ENCODE measurements at places on chromosomes 6 and 20. TPM values are rescaled to one million over a fixed set of nuclear protein-coding genes. Genes with fewer than 3 reads are reported as not detected.

- no peaks in the 10 kb centered on the region for H3K27me3 ChIP-seq
- DNase-seq, result no peak
- no peaks in the 10 kb centered on the region for H3K36me3 ChIP-seq
These were observed 449.4 kb upstream of the CDH4 start for GRCh38 chr20:60802676-60803075.

GRCh38 chr6:16929809-16930208, 168.5 kb upstream of the ATXN1 start:
- peaks cover 9% of the 10 kb centered on the region for H3K4me1 ChIP-seq
- H3K36me3 ChIP-seq, result no peaks in the 10 kb centered on the region
- DNase-seq, result no peak
- no peak overlapping the region for H3K4me3 ChIP-seq
- no peaks in the 10 kb centered on the region for H3K27me3 ChIP-seq
- no peak overlapping the region for H3K27ac ChIP-seq

SLC35D3 gene
- not detected for total RNA-seq

GRCh38 chr20:34536798-34537394, 20.7 kb downstream of the DYNLRB1 start:
- no peak overlapping the region for H3K27ac ChIP-seq
- no peak for DNase-seq
- no peaks in the 10 kb centered on the region for H3K27me3 ChIP-seq
- H3K4me1 ChIP-seq, result no peaks in the 10 kb centered on the region

- peaks cover 3% of the 10 kb centered on the region for H3K27me3 ChIP-seq
- DNase-seq, result no peak
- H3K36me3 ChIP-seq, result no peaks in the 10 kb centered on the region
- peaks cover 13% of the 10 kb centered on the region for H3K4me1 ChIP-seq
- H3K4me3 ChIP-seq, result peak overlapping the region; percentile 21
- H3K27ac ChIP-seq, result no peak overlapping the region
These were observed 148.3 kb downstream of the GPX5 start for GRCh38 chr6:28673787-28674671.

GRCh38 chr20:35503281-35503680, 26.2 kb downstream of the C20orf173 start:
- DNase-seq, result peak; percentile 71
- no peak overlapping the region for H3K27ac ChIP-seq
- H3K36me3 ChIP-seq, result peaks cover 71% of the 10 kb centered on the region

DNA sequence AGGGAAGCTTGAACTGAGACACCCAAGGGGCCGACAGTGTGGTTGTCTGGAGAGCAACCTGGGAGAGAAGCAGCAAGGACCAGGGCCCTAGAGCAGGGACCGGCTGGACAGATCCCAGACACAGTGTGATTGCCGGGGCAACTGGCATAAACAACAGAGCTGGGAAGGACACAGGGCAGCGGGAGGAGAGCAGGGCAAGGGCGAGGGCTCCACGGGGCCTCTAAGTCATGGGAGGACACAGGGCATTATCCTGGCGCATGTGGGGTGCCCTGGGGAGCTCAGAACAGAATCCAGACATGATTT, 31.1 kb upstream of the CCR6 start:
- DNase-seq, result no peak
- H3K27ac ChIP-seq, result no peak overlapping the region
- H3K4me1 ChIP-seq, result no peaks in the 10 kb centered on the region
- H3K27me3 ChIP-seq, result no peaks in the 10 kb centered on the region
- no peak overlapping the region for H3K4me3 ChIP-seq
- H3K36me3 ChIP-seq, result no peaks in the 10 kb centered on the region

GRCh38 chr20:20603339-20603990, 109.0 kb downstream of the RALGAPA2 start:
- H3K27me3 ChIP-seq, result no peaks in the 10 kb centered on the region
- peaks cover 14% of the 10 kb centered on the region for H3K36me3 ChIP-seq
- no peak overlapping the region for H3K27ac ChIP-seq
- no peak overlapping the region for H3K4me3 ChIP-seq

GRCh38 chr6:116047173-116047933, 13.3 kb downstream of the FRK start:
- H3K4me3 ChIP-seq, result no peak overlapping the region
- H3K4me1 ChIP-seq, result no peaks in the 10 kb centered on the region
- no peaks in the 10 kb centered on the region for H3K36me3 ChIP-seq
- H3K27me3 ChIP-seq, result no peaks in the 10 kb centered on the region
- H3K27ac ChIP-seq, result no peak overlapping the region

DPPA5 gene
- total RNA-seq, result not detected

MATN4 gene
- total RNA-seq, result not detected

DNA sequence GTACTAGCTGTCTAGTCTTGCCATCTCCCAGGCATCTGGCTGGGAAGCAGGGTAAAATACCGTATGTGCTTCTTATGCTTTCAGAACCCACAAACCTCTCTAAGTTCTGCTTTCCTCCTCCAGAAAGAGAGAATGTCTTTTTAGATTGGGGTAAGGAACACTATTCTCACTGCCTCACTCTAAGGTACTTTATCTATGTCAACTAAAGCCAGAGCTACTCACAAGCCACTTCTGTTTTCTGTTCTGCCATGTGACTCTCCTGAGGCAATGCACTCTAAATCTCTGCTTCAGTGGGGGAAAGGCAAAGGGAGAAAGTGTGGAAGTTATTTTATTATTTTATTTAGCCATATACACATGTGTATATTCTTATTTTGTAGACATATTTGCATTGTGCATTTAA, 15.6 kb downstream of the MEP1A start:
- H3K27me3 ChIP-seq, result no peaks in the 10 kb centered on the region
- no peak for DNase-seq
- H3K4me1 ChIP-seq, result no peaks in the 10 kb centered on the region
- H3K36me3 ChIP-seq, result no peaks in the 10 kb centered on the region

SCGN gene
- total RNA-seq, result not detected

- peaks cover 21% of the 10 kb centered on the region for H3K4me1 ChIP-seq
- H3K4me3 ChIP-seq, result no peak overlapping the region
- H3K36me3 ChIP-seq, result no peaks in the 10 kb centered on the region
- DNase-seq, result no peak
These were observed 17.7 kb downstream of the GFOD1 start for GRCh38 chr6:13469693-13470092.

RAD21L1 gene
- not detected for total RNA-seq

DNA sequence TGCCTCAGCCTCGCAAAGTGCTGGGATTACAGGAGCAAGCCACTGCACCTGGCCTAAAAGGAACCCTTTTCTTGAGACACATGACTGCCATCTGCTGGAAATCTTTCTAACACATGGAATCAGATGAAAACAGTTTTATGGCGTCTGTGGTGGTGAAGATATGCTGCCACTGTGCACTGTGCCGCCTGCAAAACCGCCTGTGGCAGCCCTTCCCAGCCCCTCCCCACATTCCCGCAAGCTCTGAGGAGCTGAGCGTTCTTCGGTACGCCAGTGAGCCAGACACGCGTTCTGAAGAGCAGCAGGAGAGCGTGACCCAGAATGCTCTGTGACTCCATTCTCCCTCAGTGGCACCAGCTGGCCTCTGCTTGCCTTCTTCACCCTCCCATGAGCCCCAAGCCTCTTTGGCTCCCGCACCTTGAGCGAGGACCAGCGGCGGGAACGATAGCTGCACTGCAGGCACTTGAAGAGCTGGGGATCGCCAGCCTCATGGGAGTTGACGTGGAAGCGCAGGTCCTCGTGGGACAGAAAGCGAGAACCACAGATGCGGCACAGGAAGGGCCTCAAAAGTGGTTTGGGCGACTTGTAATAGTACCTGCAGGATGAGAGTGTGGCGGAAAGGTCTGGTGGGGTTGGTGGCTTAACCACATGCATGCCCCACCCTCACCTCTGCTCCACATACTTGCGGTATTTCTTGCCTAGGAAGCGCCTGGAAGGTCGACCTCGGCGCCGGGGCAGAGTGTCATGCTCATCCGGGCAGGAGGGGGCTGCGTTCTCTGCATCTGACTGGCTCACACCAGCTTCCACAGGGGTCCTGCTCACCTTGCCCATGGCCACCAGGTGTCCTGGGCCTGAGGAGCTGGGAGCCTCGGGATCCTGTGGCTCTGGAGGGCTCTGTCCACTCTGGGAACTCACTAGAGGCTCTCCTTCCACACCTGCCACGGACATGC, 8.7 kb downstream of the ZNF335 start:
- no peaks in the 10 kb centered on the region for H3K4me1 ChIP-seq
- no peak overlapping the region for H3K4me3 ChIP-seq

GRCh38 chr6:157721426-157721825, 101.6 kb upstream of the SNX9 start:
- no peak for DNase-seq
- no peaks in the 10 kb centered on the region for H3K36me3 ChIP-seq
- peaks cover 37% of the 10 kb centered on the region for H3K4me1 ChIP-seq
- no peak overlapping the region for H3K27ac ChIP-seq

MYLK4 gene
- 0.74 TPM for total RNA-seq

- H3K36me3 ChIP-seq, result no peaks in the 10 kb centered on the region
- H3K4me3 ChIP-seq, result no peak overlapping the region
- peak; percentile 78 for DNase-seq
- no peak overlapping the region for H3K27ac ChIP-seq
These were observed 174.5 kb upstream of the AKAP12 start for GRCh38 chr6:151065027-151065815.

- no peak overlapping the region for H3K27ac ChIP-seq
- no peak for DNase-seq
- no peaks in the 10 kb centered on the region for H3K36me3 ChIP-seq
- no peaks in the 10 kb centered on the region for H3K4me1 ChIP-seq
These were observed 11.8 kb upstream of the SCAF8 start for GRCh38 chr6:154721460-154721859.

FAM83C gene
- 16.9 TPM for total RNA-seq

- H3K27me3 ChIP-seq, result no peaks in the 10 kb centered on the region
- H3K4me1 ChIP-seq, result peaks cover 12% of the 10 kb centered on the region
These were observed 49.5 kb upstream of the B4GALT5 start for GRCh38 chr20:49762940-49763766.

GPX6 gene
- total RNA-seq, result not detected

GRCh38 chr20:64239449-64240242, 15.9 kb upstream of the PCMTD2 start:
- no peak overlapping the region for H3K4me3 ChIP-seq
- H3K4me1 ChIP-seq, result no peaks in the 10 kb centered on the region
- DNase-seq, result no peak
- no peaks in the 10 kb centered on the region for H3K27me3 ChIP-seq
- no peaks in the 10 kb centered on the region for H3K36me3 ChIP-seq

DNA sequence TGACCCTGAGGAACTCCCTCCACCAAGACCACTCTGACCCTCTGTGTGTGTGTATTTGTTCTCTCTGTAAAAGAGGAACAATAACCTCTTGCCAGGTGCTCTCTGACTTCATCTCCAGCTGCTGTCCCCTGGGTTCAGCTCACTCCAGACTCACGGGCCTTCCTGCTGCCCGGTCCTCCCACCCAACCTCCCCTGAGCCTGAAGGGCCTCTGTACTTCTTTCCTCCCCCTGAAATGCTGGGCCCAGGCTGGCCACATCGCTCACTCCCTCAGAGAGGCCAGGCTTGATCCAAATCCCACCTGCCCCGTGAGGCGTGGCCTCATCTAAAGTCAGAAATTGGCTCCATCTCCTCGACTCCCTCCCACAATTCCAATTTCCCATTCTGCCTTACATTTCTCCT, 202.4 kb downstream of the PRKN start:
- DNase-seq, result no peak
- H3K4me1 ChIP-seq, result no peaks in the 10 kb centered on the region
- H3K27ac ChIP-seq, result no peak overlapping the region
- H3K36me3 ChIP-seq, result no peaks in the 10 kb centered on the region
- H3K4me3 ChIP-seq, result no peak overlapping the region
- no peaks in the 10 kb centered on the region for H3K27me3 ChIP-seq

GRCh38 chr20:5470943-5471342, 154.2 kb upstream of the PROKR2 start:
- H3K4me3 ChIP-seq, result no peak overlapping the region
- DNase-seq, result no peak
- H3K36me3 ChIP-seq, result no peaks in the 10 kb centered on the region
- no peaks in the 10 kb centered on the region for H3K4me1 ChIP-seq

GRCh38 chr6:36526066-36526465, 21.2 kb downstream of the STK38 start:
- H3K27me3 ChIP-seq, result no peaks in the 10 kb centered on the region
- no peak overlapping the region for H3K4me3 ChIP-seq
- H3K36me3 ChIP-seq, result no peaks in the 10 kb centered on the region
- DNase-seq, result no peak
- no peak overlapping the region for H3K27ac ChIP-seq

PHACTR1 gene
- 0.49 TPM for total RNA-seq

- H3K4me1 ChIP-seq, result no peaks in the 10 kb centered on the region
- no peak overlapping the region for H3K4me3 ChIP-seq
- DNase-seq, result no peak
- H3K27ac ChIP-seq, result no peak overlapping the region
- no peaks in the 10 kb centered on the region for H3K36me3 ChIP-seq
These were observed 179.3 kb downstream of the CARMIL1 start for GRCh38 chr6:25458485-25458884.

GRCh38 chr6:137766596-137767370, 100.3 kb upstream of the TNFAIP3 start:
- H3K4me3 ChIP-seq, result no peak overlapping the region
- no peak overlapping the region for H3K27ac ChIP-seq
- DNase-seq, result no peak
- no peaks in the 10 kb centered on the region for H3K36me3 ChIP-seq
- H3K4me1 ChIP-seq, result no peaks in the 10 kb centered on the region

DNA sequence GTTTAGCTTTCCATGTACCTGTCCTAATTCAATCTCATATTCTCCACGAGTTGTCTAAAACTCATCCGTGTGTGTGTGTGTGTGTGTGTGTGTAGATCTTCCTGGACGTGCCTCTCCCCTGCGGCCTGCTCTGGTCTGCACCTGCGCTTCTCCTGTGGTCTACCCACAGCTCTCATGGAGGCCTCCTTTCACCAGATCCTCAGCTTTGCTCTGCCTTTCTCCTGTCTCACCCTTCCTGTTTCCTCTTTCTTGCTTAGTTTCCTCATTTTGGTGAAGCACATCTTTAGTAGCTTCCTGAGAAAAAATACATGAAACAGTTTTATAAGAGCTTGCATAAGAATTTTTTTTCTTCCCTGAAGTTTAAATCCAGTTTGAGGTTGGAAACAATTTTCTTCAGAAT, 18.1 kb downstream of the SLX4IP start:
- H3K4me3 ChIP-seq, result no peak overlapping the region
- H3K36me3 ChIP-seq, result no peaks in the 10 kb centered on the region
- H3K27ac ChIP-seq, result no peak overlapping the region
- no peaks in the 10 kb centered on the region for H3K4me1 ChIP-seq
- no peaks in the 10 kb centered on the region for H3K27me3 ChIP-seq
- DNase-seq, result no peak

DNA sequence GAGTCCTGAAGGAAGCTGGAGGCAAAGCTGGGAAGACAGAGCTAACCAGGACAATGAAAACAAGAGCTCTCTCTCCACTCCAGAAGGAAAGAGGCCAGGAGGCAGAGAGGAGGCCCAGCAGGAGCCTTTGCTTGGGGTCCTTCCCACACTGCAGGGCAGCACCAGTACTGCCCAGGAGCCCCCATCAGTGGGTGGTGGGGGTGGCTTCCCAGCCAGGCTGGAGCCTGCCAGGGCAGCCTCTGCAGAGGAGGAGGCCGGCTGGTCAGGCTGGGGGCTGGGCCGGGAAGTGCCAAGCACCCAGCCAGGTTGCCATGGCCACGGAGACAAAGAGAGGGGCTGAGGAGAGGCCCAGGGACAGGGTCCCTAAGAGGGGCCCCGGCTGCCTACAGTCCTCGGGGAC, 33.4 kb downstream of the PREX1 start:
- no peaks in the 10 kb centered on the region for H3K36me3 ChIP-seq
- DNase-seq, result no peak
- H3K4me3 ChIP-seq, result no peak overlapping the region
- H3K27ac ChIP-seq, result no peak overlapping the region

- H3K36me3 ChIP-seq, result no peaks in the 10 kb centered on the region
- no peak overlapping the region for H3K4me3 ChIP-seq
- no peaks in the 10 kb centered on the region for H3K27me3 ChIP-seq
- peaks cover under 1% of the 10 kb centered on the region for H3K4me1 ChIP-seq
- DNase-seq, result no peak
These were observed 124.0 kb upstream of the ECI2 start for GRCh38 chr6:4259391-4259790.
